ENCODE measurements at places on chromosomes 13 and 19.

- DNase-seq: no peak
Observed at GRCh38 chr19:632579-633067, 714 bp downstream of the POLRMT start.

DNA sequence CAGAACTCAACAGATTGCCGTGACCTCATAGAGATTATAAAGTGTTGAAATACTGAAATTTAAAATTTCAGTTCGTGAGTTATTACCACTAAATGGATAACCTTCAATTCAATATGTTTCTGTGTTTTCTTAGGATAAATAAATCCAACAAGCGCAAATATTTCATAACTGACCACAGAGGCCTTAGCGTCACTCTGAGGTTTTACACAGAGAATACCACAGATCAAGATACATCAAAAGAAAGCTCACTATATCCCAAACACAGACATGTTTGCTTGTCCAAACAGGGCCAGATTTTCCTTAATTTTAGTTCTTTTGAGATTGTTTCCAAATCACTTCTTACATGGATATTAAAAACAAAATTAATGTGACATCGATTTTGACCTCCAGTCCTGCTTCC is 235.8 kb downstream of the EFNB2 start:
- no peak for DNase-seq

- no peak for DNase-seq
Observed at GRCh38 chr13:85419611-85420010, 379.6 kb downstream of the SLITRK6 start.

- peak; percentile 83 for DNase-seq
Observed at GRCh38 chr19:35899547-35900214, 659 bp downstream of the NFKBID start.

GRCh38 chr13:27088619-27089018 is 83.0 kb downstream of the USP12 start:
- no peak for DNase-seq
